ENCODE measurements at places on chromosomes 3 and 15. TPM values are rescaled to one million over a fixed set of nuclear protein-coding genes. Genes with fewer than 3 reads are reported as not detected.

DNA sequence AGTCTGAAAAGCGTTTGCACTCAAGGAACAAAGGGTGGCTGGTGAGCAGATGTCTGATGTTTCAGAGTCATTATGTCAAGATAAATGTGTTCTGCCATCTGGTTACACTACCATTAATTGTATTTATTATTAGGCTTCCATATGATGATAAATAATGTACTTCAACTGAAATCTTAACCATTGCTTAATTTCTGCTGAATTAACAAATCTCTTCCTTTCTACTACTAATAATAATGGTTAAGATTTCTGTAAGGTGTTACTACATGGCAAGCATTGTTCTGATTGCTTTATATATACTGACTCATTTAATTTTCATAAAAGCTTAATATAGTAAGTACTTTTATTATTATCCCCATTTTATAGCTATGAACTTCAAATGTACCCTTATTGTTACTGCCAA is 68.4 kb upstream of the GALNT15 start:
- no peaks in the 10 kb centered on the region for H3K36me3 ChIP-seq
- peaks cover 5% of the 10 kb centered on the region for H3K4me1 ChIP-seq
- DNase-seq, result no peak
- H3K27me3 ChIP-seq, result no peaks in the 10 kb centered on the region
- no peak overlapping the region for H3K4me3 ChIP-seq

DNA sequence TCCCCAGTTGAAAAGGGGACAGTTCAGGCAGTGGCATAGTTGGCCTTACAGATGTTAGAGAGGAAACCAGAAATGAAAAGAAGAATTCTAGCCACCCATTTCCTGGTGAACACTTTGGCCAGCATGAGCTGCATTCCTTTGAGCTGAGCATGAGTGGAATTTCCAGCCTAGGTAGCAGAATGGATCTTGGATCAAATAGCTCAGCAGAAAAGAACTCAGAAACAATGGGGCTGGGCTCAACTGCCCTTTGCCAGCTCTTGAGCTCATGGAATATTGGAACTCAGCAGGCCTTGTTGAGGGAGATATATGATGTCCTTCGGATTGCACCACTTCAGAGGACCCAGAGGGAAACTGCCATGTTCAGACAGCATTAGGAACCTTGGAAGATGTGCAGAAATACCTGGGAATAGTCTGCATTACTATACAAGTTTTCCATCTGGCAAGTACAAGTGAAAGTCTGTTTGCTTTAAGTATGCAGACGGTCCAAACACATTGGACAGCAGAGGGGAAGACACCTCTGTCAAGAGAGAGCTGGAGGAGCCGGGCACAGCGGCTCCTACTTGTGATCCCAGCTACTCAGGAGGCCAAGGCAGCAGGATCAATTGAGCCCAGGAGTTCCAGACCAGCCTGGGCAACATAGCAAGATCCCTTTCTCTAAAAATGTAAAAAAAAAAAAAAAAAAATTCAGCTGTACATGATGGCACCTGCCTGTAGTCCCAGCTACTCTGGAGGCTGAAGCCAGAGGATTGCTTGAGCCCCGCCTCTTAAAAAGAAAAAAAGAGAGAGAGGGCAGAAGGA is 3.1 kb upstream of the CDV3 start:
- H3K27ac ChIP-seq, result peak overlapping the region; percentile 78
- H3K4me3 ChIP-seq, result no peak overlapping the region
- no peak for DNase-seq
- no peaks in the 10 kb centered on the region for H3K27me3 ChIP-seq
- H3K4me1 ChIP-seq, result peaks cover 17% of the 10 kb centered on the region

- no peaks in the 10 kb centered on the region for H3K27me3 ChIP-seq
- H3K36me3 ChIP-seq, result no peaks in the 10 kb centered on the region
- peaks cover 39% of the 10 kb centered on the region for H3K4me1 ChIP-seq
- DNase-seq, result no peak
- H3K4me3 ChIP-seq, result no peak overlapping the region
- H3K27ac ChIP-seq, result no peak overlapping the region
Measured at GRCh38 chr3:169457807-169458697, 205.5 kb downstream of the MECOM start.

- no peak overlapping the region for H3K27ac ChIP-seq
- peaks cover 11% of the 10 kb centered on the region for H3K4me1 ChIP-seq
- H3K27me3 ChIP-seq, result peaks cover 5% of the 10 kb centered on the region
- no peak for DNase-seq
- no peak overlapping the region for H3K4me3 ChIP-seq
Measured at GRCh38 chr3:44019736-44020135, 221.9 kb upstream of the TOPAZ1 start.

- no peaks in the 10 kb centered on the region for H3K36me3 ChIP-seq
- H3K4me3 ChIP-seq, result no peak overlapping the region
- no peak overlapping the region for H3K27ac ChIP-seq
- no peaks in the 10 kb centered on the region for H3K27me3 ChIP-seq
Measured at GRCh38 chr15:36527235-36528162, 51.9 kb upstream of the CDIN1 start.

- peak; percentile 57 for DNase-seq
- H3K36me3 ChIP-seq, result no peaks in the 10 kb centered on the region
- peak within 1 kb of the TSS; percentile 100 for H3K27ac ChIP-seq
- peak within 1 kb of the TSS; percentile 96 for H3K4me3 ChIP-seq
- no peaks in the 10 kb centered on the region for H3K27me3 ChIP-seq
Measured at GRCh38 chr3:69013253-69014021, at the start of gene EOGT. Gene EOGT (minus strand): TSS chr3:69013684. CDS start chr3:69009846, 3,838 bp downstream.

DNA sequence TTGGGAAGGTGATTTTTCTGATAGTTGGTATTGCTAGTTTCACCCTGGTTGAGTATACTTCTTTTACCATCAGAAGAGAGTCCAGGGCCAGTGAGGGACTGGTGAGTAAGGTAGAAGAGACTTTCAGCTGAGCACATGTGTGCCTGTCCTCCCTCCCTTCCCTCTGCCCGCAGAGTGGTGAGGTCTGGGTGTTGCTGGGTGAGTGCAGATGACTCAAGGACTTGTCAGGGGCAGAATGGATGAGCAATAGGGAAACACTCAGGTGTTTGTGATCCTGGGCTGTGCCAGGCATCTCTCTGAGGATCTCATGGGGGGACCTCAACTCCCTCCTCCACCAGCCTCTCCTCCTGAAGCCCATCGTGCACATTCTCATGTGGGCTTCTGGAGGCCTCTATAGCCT is 76.0 kb upstream of the GSK3B start:
- no peak overlapping the region for H3K27ac ChIP-seq
- H3K4me3 ChIP-seq, result no peak overlapping the region
- H3K27me3 ChIP-seq, result no peaks in the 10 kb centered on the region
- no peaks in the 10 kb centered on the region for H3K36me3 ChIP-seq
- H3K4me1 ChIP-seq, result peaks cover 3% of the 10 kb centered on the region

DNA sequence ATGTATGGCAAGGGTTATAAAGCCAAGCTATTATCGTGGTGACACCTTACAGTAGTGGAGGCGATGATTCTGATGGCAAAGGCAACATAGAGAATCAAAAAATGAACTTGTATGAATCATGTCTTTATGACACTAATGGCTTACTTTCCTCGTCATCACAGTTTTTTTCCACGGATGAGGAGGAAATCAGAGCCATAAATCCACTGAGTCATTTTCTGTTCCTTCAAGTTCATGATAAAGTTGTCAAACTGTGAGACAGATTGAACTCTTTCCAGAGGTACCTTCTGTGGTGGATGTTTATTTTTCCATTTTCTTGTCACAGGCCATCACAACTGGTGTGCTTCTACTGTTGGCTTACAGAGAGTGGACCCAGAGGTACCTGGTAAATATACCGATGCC is 8.5 kb downstream of the TMEM212 start:
- H3K27ac ChIP-seq, result no peak overlapping the region
- DNase-seq, result no peak
- H3K36me3 ChIP-seq, result no peaks in the 10 kb centered on the region

DNA sequence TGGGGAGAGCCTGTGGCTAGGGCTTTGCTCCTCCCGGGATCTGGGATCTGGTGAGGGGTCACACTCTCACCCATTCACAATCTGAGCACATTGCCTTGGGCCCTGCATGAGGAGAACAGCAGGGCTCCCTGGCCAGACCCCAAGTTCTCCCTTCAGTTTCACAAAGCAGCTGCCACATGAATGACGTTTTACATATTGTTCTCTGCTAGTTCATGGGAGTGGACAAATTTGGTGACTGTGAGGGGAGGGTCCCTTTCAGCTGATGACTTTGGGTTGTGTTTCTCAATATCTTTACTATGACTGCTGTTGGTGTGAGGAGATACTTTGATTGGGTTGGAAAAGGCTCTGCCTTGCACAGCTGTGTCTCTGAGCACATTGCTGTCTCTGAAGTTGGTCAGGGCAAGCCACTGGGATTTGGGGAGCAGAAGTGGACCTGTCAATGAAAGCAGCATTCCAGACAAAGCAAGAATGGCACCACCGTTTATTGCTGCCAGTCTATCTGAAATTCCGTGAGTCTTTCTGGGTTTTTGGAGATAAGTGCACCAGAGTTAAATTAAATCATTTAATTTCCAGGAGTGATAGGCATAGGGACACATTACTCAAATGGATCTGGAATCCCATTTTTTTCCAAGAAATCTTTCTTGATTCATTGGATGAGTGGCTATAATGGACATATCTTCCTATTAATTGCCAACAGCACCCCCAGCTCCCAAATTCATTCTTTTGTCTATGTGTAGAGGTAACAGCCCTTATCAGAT is 10.3 kb downstream of the TIMP4 start:
- no peaks in the 10 kb centered on the region for H3K27me3 ChIP-seq
- peaks cover 16% of the 10 kb centered on the region for H3K36me3 ChIP-seq
- no peak for DNase-seq
- peaks cover 34% of the 10 kb centered on the region for H3K4me1 ChIP-seq

DNA sequence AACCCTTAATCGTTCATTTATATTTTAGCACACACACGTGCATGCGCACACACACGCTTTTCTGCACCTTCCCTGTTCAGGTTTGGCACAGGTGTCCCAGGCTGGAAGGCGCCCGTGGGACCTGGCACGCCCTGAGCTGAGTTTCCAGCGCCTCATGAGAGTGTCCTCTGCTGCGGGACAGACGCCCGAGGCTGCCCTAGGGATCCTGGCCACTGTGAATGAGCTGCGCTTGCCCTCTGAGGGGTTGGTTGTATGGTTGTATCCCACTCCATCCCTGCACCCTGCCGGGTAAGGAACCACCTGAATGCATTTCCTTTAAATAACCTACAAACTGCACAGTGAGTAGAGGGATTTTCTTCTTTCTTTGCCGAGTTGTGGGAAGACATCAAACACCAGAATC is 12.2 kb upstream of the MEX3B start:
- H3K4me1 ChIP-seq, result no peaks in the 10 kb centered on the region
- H3K27ac ChIP-seq, result no peak overlapping the region
- no peak for DNase-seq
- no peaks in the 10 kb centered on the region for H3K36me3 ChIP-seq
- H3K4me3 ChIP-seq, result no peak overlapping the region
- H3K27me3 ChIP-seq, result no peaks in the 10 kb centered on the region

DNA sequence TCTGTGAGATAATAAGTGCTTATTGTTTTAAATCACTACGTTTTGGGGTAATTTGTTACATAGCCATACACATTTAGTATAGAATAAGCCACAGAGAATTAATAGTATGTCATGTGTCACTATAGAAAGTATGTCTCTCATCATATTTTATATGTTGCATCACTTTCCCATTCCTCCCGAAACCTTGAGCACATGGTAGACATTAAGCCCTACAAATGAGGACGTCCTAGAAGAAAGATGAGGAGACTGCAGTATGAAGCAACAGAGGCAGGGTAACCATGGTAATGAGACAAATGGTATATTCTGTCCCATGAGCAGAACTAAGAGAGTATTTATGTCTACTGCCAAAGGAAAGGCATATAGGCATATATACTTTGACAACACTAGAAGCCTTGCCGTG is 720.2 kb downstream of the ROBO1 start:
- H3K4me1 ChIP-seq, result no peaks in the 10 kb centered on the region
- H3K27me3 ChIP-seq, result no peaks in the 10 kb centered on the region
- H3K4me3 ChIP-seq, result no peak overlapping the region
- no peak for DNase-seq

DNA sequence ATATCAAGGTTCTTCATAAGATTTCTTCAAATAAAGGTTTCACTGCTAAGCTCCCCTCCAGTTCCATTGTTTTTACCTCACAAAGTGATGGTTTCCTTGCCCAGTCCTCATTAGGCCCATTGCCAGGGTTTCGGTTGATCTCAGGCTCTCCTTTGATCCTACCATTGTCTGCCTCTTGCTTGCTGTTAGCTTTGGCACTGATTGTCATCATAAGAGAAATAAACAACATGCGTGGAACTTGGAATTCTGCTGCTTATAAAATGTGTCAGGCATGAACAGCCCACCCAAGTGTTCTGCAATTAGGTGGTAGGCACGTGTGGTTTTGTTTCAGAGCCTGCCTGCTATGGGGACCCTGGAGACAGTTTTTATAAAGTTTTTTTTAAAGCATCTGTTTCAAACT is 107.6 kb upstream of the BFSP2 start:
- peaks cover 8% of the 10 kb centered on the region for H3K4me1 ChIP-seq
- no peak for DNase-seq
- H3K4me3 ChIP-seq, result no peak overlapping the region
- no peak overlapping the region for H3K27ac ChIP-seq

DNA sequence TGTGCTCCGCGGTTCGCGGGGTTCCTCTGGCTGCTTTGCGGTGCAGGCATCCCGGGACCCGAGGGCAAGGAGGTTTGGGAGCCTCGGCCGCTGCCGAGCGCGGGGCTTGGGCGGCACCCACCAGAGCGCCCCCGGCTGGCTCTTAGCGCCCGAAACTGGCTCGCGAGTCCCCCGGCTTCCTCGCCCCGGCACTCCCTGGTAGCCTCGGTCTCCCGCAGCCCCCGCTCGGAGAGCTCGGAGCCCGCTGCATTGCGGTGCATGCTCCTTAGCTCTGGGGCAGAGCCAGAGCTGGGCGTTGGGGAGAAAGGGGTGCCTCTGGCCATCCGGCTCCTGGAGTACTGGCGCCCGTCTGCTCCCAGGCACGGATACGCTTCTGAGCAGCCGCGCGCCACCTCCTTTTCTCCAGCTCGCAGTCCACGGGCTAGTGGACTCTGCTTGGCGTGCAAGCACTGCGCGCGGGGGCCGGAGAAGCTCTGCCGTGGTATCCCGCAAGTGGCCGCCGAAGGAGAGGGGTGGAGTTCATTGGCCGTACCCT is 753 bp downstream of the EPHB1 start:
- H3K36me3 ChIP-seq, result no peaks in the 10 kb centered on the region
- no peak for DNase-seq
- no peaks in the 10 kb centered on the region for H3K27me3 ChIP-seq
- peaks cover 41% of the 10 kb centered on the region for H3K4me1 ChIP-seq
- peak overlapping the region; percentile 83 for H3K4me3 ChIP-seq
- no peak overlapping the region for H3K27ac ChIP-seq

- DNase-seq, result no peak
- H3K4me1 ChIP-seq, result peaks cover 16% of the 10 kb centered on the region
- no peak overlapping the region for H3K4me3 ChIP-seq
Measured at GRCh38 chr3:11221818-11222415, 50.3 kb upstream of the ATG7 start.

PLA2G4E gene
- total RNA-seq, result not detected

DPPA2 gene
- not detected for total RNA-seq

PTX3 gene
- 175 TPM for total RNA-seq

IQCF6 gene
- not detected for total RNA-seq

FOXB1 gene
- total RNA-seq, result not detected

MESP2 gene
- not detected for total RNA-seq

BTBD1 gene
- 73.4 TPM for total RNA-seq

Measured in thoracic aorta (tissue), 2 donors.